Cardiac fibroblast (primary cell): ENCODE measurements at places on chromosomes 2 and 18.

DNA sequence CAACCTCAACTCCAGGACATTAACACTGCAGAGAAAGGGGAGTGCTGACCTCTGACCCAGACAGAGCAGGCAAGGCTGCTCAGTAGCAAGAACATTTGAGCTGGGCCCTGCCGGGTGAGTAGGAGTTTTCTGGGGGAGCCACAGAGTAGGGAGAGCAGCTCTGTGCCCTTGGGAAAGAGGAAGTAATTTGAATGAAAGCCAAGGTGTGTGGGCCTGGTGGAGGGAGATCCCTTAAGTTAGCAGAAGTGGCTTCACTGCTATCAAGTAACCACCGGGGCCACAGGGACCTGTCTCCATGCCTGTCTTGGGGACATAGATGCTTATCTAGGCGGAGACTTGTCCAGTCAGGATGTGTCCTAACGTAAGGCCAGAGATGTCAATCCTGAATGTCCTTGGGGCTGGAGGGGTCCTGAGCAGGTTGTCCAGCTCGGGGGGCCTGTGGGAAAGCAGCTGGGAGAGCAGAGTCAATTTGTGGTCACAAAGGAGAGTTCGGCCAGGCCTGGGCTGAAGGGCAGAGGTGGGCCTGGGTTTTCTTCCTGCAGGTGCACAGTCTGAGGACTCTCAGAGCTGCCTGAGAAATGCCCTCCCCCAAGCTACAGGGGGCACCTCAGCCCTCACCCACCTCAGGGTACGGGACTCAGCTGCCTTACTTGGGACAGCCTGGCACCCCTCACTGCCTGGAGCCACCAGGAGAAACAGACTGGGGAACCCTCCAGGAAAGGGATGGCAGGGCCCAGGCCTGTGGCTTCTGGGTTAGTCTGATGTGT, 15.0 kb upstream of the OTOF start:
- no peak for DNase-seq

DNA sequence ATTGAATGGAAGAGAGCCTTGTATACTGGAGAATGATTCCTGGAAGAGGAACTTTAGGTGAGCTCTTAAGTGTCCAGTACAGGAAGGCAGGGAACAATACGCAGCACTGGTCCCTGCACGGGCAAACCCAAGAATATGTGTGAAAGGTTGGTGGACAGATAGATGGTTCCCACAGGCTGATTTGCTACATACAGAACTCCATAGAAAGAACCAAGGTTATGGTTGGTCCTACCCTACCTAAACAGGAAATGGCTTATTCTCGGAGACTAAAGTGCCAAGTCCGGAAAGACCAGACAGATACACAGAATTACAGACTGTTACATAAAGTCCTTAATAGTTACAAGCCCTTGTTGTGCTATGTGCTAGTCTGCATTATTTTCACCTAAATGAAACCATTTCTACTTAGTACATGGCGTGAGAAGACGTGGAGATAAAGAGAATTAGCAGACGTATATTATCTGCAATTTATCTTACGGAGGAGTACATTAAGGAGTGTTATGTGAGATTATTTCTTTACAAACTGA, 1.2 kb downstream of the REV1 start:
- DNase-seq = peak; percentile 52

- DNase-seq = peak; percentile 51
Measured at GRCh38 chr2:85524336-85524908, 14.5 kb upstream of the MAT2A start.

GRCh38 chr2:118979152-118979861, 37.3 kb downstream of the MARCO start:
- no peak for DNase-seq

GRCh38 chr18:42530276-42530675, 575.2 kb downstream of the PIK3C3 start:
- DNase-seq = no peak

GRCh38 chr2:25867396-25868003, 10.8 kb downstream of the ASXL2 start:
- DNase-seq = no peak

DNA sequence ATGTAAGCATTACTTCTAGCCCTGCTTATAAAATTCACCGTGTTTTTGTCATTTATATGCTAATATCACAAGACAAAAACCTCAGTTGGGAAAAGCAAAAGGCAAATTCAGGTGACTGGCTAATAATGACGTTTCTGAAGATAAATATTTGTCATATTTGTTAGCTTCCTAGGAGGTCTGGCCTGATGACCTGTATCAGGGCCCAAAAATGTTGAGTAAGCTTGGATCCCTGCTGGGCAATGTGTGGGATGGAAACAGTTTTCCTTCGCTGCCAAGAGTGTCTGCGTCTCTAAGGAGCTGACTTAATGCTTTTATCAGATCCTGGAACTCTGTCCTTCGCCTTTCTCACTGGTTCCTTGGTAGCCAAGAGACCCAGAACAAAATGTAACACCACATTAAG, 230.1 kb upstream of the PXDN start:
- peak; percentile 74 for DNase-seq

DNA sequence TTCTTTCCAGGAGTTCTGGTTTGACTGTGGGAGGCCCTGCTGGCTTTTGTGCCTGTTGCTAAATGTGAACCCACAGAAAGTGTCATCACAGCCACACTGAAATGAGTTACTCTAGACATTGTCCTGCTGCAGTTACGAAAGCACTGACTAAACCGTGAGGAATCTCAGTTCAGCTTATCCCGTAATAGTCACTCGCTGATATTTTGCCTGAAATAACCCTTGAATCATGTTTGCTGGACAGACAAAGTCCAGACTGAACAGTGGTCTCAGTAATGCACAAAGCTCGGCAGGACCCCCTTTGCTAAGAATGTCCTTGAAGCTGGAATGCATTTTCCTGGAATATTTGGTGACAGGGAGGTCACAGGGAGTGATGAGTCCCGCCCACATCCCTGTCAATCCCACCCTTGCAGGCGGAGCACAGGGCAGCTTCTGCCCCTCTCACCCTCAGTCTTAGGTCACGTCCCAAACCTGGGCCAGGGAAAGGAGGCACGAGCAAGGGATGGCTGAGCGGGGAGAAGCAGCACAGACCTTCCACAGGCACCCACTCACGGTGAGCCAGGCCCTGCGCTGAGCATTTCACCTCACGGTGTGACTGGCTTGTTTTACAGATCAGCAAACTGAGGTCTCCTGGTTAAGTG, 53.4 kb downstream of the ADI1 start:
- DNase-seq = peak; percentile 94

DNA sequence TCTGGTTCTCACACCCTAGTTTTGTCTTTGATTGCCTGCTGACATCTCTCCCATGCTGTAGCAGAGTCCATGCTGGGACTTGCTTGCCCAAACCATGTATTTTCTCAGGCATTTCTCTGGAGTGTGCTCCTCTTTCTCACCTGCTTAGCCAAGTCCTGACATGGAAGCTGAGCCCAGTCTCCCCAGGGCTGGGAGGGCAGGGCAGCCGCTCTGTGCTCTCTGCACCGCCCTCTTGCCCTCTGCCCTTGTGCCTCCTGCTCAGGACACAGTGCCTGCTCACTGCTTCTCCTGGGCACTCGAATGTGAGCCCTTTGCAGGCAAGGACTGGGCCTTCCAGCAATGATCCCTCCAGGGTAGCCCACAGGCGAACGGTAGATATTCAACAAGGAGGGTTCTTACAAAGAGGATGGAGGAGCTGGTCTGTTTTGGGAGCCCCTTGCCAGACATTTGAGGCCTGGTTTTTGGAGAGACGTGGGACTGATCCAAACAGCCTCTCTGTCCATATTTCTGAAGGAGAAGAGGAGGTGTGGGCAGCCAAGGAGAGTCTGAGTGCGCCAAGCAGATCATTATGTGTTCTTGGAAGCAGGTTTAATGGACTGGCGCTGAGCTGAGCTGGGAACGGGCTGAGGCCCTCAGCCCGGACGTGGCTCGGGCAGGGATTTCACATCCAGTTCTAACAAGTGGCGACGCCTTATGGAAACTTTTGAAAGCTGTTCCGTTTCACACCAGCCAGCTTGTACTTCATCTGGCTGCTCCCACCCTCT, 4.0 kb downstream of the SLC14A2 start:
- peak; percentile 42 for DNase-seq

- DNase-seq = peak; percentile 38
Measured at GRCh38 chr2:45895241-45895861, 243.9 kb downstream of the PRKCE start.

GRCh38 chr2:98658816-98659490, 50.6 kb downstream of the UNC50 start:
- no peak for DNase-seq

DNA sequence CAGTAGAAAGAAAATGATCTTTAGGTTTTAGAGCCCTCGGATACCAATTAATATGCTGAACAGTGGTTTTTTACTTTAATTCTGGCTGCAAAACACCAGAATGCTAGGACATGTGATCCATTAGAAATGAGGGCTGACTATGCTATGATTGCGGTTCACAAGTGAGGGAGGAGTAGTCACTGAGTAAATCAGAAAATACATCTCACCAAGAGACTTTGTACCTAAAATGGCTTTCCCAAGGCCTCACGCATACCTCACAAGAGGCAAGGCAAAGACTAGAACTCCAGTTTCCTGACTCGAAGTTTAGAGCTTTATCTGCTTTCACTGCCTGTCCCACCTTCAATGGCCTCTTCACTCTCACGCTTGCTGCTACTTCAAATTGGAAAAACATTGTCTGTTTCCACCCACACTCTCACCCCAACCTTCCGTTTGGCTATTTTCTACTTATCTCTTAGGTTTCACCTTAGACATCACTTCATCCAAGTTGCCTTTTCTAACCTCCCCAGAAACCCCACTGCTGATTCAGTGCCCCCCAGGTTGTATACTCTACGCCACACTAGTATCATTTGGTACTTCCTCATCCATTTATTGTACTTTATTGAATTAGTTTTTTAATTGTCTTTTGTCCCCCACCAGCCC, 5.1 kb upstream of the MBD2 start:
- no peak for DNase-seq

- DNase-seq = peak; percentile 52
Measured at GRCh38 chr2:231648579-231649174, 56.0 kb downstream of the TEX44 start.

DNA sequence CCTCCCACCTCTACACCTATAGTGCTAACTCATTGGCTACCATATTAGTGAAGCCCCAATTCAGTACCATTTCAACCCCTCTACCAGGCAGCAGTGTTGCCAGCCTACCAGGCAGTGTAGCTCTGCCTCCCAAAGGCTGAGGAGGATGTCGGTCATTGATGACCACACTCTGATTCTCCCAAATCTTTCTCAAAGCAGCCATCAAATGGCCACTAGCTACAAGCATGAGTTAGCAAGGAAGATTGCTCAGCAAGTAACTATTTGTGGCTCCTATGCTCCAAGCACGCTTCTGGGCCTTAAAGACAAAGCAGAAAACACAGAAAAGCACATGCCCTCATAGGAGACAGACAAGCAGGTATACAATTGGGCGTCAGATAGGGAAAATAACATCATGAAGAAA, 42.7 kb upstream of the AFF3 start:
- DNase-seq = no peak

DNA sequence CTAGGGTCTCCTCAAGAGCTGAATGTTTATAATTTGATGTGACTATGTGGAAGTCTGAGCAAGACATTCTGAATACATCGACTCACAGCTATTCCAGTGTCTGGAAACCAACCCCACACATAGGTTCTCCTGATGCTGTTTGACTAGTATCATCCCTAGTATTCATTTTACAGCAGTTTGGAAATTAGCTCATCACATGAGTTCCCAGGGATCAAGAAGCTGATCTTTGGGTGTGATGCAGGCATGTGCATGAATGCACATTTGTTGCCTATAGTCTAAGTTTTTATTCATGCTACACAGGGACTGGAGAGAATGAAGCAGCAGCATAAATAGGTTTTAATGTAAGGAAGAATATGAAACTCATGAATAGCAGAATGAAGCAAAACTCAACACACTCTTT, 284.3 kb upstream of the SPRED2 start:
- DNase-seq = no peak

- DNase-seq = peak; percentile 51
Measured at GRCh38 chr2:215362562-215362904, 50.7 kb downstream of the ATIC start.

GRCh38 chr2:53739032-53739431, 28.6 kb upstream of the CHAC2 start:
- DNase-seq = peak; percentile 40

DNA sequence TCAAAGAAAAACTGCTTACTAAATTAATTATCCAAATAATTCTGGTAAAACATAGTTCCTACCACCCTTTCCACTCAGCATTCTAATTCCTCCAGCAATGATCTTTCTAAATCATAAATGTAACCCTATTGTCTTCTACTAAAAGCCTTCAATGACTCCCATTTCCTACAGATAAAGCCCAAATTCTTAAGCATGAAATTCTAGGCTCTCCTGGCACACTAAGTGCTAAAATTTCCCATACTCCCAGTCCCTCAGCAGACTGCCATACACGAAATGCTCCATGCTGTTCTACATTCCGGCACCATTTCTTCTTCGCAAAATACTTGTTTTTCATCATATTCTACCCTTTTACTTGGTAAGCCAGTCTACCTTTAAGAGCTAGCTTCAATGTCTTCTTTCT, 96.9 kb downstream of the CHN1 start:
- peak; percentile 22 for DNase-seq

GRCh38 chr18:12410081-12410481, 2.4 kb downstream of the PRELID3A start:
- DNase-seq = no peak

DNA sequence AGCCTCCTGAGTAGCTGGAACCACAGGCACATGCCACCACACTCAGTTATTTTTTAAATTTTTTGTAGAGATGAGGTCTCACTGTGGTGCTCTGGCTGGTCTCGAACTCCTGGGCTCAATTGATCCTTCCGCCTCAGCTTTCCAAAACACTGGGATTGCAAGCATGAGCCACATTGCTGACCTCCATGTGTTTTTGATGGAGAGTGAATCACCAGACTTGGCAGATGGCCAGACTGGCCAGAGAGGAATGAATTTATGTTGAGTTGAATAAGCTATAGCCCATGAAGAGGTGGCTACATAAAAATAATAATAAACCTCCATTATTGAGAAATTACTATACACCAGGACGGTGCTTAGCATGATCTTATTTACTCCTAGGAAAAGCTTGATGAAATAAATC, 91.5 kb downstream of the MREG start:
- peak; percentile 95 for DNase-seq

- DNase-seq = no peak
Measured at GRCh38 chr2:51718881-51719280, 686.9 kb upstream of the NRXN1 start.

DNA sequence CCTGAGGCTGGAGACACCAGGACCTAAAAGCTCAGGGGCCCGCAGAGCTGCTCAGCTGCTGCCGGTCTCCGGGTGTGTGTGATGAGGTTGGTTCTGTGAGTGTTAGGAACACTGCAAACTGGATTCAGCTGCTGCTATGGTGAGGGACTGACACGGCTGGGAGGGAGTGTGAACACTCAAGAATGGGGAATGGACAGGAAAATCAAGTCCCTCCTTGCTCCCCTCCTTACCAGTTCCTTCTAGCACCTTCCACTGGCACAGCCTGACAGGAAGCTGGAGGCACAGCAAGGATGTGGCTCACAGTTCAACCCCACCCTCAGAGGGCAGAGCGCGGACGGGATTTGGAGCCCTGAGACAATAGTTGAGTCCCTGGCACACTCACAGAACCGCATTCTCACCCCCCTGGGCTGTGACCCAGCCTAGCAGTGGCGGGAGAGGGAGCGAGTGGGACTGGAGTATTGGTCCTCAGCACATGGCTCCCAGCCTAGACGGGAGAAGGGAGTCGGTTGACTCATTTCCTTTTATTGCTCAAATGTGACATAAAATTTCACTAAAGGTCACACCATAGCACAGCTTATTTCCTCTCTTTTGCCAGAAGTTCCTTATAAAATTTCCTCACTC, 42.5 kb downstream of the LRRC30 start:
- DNase-seq = peak; percentile 88

- no peak for DNase-seq
Measured at GRCh38 chr2:193463011-193463410, 1268.3 kb upstream of the TMEFF2 start.
